Fibroblast of skin of right quadriceps (primary cell): ENCODE measurements at places on chromosomes 4 and X.

GRCh38 chrX:51917604-51918003, 24.2 kb downstream of the MAGED1 start:
- DNase-seq: no peak

- no peak for DNase-seq
Observed at GRCh38 chr4:83996254-83996653, 460.3 kb downstream of the GPAT3 start.

DNA sequence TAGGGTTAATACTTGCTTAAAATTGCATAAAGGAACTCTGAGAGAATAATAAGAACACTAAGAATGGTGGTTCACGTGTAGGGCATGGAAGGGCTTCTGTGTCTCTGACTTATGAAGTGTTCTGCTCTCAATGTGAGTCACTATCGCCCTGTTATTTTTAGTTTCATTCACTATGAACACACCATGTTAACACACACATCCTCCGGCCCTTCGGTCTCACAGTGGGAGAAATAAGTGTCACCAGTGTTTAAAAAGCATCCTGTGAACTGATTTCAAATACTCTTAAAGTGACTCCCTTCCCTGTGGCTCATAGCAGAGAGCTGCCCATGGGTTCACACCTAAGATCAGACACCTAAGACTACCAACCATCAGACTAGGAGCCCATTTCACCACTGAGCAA, 33.8 kb upstream of the FGFBP2 start:
- no peak for DNase-seq

DNA sequence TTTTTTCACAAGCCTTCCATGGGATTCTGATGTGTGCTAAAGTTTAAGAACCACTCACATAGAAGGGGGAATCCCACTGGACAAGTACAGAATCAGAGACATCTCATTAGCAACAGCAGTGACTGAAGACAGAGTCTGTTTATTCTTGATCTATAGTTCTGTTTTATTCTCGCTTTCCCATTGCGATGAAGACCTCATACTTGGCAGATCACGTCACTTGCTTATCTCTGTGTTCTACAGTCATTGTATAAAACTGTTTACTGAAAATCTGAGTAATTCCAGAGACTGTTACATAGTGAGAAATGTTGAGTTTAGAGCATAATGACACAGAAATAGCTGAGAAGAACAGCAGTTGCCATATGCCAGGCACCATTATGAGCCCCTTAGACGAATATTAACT, 185.5 kb downstream of the PTTG2 start:
- peak; percentile 48 for DNase-seq

DNA sequence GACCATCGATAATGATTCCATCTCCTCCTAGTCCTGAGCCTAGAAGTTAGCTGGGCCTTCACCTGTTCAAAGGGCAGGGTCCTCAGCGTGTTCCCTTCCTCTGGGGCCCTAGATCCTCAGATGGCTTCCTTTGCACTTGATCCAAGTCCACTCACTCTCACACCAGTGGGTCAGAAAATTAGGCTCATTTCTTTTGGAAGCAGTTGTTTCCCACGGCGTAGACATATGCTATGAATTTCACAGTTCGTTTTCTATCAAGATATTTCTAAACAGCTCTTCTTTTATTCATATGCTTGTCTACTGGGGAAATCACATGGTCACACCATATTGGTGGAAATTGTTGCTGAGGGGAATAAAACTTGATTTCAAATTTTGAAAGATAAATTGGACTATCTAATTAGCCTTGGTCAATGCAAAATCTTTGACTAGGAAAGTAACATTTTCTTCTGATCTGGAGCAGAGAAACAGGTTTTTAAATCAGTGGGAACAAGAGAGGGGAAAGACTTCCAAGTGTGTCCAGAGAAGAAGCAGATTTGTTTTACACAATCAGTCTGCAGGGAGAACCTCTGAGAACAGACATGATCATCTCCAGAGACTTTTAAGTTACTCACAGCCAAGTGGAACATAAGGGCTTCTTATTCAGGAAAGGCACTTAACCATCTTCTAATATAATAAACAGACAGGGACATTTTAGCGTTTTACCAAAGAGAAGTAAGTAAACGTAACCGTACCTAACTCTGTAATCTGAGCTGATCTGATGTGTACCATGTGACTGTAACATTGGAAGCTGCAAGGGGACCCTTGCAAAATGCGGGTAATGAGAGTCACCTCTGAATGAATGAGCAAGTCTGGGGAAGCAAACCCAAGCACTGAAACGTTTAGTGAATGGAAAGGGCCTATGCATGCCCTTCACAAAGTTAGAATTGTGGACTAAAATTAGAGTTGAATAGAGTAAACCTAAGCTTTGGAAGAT, 455.7 kb upstream of the FAT1 start:
- no peak for DNase-seq

- no peak for DNase-seq
Observed at GRCh38 chr4:186712690-186713089, 11.0 kb downstream of the FAT1 start.

DNA sequence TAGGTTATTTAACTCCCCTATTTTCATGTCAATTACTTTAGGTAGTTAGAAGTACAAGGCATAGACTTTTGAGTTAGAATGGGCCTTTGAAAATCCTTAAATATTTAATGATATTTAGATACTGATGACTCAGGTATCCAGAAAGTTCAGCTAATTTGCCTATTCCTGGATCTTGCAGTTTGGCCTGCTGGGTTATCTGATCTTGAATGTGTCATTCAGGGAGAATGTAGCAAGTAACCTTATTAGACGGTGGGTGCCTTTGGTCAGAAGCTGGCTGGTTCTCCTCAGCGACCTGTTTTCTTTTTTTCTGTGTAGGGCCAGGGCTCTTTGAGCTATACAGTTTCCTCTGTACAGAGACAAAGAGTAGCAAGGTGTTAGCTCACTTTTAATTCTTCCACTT, 42.0 kb downstream of the MTM1 start:
- no peak for DNase-seq

DNA sequence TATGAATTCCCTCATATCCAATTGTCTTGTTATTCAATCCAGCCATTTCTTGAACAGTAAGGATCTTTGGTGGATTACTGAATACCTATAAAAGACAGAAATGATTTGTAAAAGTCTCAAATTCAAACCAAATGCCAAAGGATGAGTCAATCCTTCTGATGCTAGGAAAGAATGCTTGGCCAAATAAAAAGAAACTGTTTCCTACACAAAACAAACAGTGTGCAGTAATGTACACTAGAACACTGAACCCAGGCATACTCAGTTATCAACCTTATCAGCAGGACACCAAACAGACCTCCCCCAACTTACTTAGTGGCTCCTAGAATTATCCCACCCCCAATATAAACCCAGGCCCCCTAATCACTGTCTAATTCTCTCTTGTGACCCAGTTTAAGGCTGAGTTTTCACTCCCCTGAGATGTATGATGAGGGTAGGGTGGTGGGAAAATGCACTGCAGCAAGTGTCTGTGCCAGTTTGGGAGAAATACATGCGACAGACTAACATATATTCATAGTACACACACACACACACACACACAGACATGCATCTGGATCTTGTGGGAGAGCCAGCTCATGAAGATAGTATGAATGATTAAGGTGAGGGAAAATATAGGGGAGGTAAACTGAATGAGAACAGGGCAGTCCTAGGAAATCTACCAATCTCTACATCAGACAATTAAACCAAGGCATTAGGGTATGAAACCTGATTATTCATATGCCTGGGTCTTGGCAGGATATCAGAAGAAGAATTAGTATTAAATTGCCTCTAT, 35.0 kb downstream of the CLDN2 start:
- peak; percentile 40 for DNase-seq

DNA sequence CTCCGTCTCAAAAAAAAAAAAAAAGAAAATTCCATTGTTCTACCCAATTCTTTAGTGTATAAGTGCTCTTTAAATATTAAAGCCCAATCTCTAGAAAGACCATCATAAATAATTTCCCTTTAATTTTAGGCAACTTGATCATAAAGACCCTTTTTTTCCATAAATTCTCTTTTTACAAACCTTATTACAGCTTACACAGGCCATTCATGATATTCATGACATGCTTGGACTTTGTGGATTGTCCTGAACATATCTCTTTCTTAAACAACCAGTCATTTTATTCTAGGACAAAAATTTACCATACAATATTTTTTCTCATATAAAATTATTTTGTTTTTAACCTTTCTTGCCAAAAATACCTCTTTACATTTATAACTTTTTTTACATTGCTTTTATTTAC, 30.5 kb downstream of the TLR8 start:
- DNase-seq: no peak

DNA sequence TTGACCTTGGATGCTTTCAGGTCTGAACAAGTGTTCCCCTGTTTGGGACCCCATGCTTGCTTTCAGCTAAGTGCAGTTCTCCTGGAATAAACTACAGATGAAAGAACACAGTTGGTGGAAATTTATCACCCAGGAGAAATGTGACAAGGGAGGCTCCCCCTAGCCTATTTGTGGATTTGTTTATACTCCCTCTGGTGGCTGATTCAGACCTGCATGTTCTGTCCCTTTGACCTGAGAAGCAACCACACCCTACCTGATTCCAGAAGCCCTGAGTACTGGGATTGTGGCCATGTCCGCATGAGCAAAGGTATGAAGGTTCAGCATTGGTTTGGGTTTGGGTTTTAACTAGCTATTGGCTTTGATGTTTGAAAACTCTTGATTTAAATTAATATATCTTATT, 440.9 kb downstream of the MID1IP1 start:
- DNase-seq: no peak

GRCh38 chrX:39320165-39320564, 518.9 kb downstream of the MID1IP1 start:
- no peak for DNase-seq

DNA sequence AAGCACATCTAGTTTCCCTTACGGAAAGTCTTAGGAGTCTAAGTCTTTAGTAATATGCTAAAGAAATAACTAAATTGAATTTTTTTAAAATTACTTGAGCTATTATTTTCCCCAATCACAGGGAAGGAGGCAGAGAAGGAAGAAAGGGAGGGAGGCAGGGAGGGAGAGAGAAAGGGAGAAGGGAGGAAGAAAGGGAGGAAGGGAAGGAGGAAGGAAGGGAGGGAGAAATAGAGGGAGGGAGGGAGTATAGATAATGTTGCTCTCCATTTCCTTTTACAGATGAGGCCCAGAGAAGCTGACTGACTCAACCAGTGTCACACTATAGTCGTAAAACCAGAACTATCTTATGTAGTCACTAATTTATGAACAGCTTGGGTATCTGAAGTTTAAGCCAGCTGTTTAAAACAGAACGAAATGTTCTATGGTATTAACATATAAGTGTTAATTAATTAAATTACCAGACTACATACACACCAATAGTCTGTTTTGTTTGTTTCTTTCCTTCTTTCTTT, 14.6 kb downstream of the SH3RF1 start:
- DNase-seq: peak; percentile 60

GRCh38 chr4:54730581-54730980, 72.8 kb downstream of the KIT start:
- DNase-seq: no peak

- DNase-seq: no peak
Observed at GRCh38 chr4:72677265-72677664, 108.2 kb upstream of the ADAMTS3 start.

DNA sequence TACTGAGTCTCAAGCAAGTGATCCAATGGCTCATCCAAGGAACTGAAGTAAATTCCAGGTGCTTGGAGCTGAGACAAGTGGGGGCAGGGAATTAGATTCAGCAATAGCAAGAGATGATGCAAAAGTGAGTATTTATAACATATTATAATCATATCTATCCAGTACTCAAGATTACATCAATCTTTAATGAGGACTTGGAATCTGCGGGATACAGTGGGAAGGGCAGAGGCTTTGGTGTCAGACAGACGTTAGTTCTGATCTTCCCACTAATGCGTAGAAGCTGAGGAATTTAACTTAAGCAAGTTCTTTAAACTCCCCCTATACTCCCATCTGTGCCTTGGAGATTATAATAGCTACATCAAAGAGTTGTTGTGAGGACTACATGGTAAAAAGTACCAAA, 143.4 kb upstream of the NWD2 start:
- no peak for DNase-seq

DNA sequence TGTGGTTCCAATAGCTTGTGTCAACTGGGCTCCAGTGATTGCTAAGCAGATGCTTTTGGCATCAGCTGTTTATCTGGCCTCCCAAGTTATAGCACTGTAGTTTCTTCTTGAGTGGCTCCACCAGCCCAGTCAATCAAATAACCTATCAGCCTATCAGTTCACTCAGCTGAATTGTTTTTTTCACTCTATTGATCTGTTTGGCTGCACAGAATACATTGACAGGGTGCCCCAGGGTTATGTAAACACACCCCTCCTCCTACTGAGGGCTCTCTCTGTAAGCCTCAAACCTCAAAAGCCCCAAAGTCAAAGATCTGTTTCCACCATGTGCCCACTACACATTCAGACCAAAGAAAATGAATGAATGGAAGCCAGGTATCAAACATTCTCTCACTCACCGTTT, 214.0 kb downstream of the HS6ST2 start:
- DNase-seq: no peak

DNA sequence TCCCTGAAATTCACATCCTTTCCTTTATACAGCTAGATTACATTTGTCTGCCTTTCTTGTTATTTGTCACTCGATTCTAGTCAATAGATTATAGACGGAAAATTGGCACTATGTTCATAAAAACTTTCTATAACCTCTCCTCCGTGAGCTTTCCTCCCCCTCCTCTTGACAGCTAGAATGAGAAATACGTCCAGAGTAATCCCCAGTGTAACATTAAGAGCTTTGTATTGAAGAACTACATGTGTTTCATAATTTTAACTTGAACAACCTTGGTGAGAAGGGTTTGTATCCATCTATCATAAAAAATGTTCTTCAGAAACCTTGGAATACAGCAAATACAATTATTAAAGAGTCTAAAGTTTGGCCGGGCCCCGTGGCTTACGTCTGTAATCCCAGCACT, 1707.4 kb downstream of the PCDH7 start:
- no peak for DNase-seq

DNA sequence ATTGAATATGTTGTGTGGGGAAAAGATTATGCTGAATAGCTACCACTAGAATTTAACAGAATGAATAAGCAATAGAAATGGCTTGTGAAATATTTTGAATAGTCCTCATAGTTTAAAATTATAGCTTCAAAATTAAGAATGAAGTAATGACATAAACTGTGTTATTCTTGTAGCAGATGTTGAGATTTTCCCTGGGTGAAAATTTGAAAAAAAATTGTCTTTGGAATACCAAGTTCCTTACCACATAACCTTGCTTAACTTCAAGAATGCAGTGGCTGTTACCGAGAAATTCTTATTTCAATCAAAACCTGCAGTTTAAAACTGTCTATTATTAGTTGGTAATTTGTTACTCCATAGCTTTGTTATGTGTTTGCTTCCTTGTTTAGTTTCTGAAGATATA, 1268.6 kb downstream of the RAPGEF2 start:
- DNase-seq: peak; percentile 36

GRCh38 chrX:155071694-155072280, 479 bp downstream of the BRCC3 start:
- DNase-seq: peak; percentile 2

DNA sequence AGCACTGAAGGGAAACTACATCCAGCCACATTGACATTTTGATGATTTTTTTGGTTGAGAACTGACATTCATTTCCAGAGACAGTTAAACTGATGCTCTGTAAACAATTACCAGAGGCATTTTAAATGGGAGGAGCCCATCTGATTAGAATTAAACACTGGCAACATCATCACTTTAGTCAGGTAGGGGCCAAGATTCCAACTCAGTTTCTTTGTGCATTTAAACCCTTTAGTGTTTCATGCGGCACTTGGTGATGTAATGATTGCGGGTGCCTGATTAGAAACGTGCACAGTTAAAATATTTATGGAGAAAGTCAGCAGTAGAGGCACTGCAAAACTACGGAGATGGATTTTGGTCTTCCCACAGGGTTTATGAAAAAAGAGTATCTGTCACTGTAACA, 16.1 kb downstream of the TNIP3 start:
- DNase-seq: peak; percentile 88
